ENCODE measurements at places on chromosomes 16 and 17. TPM values are rescaled to one million over a fixed set of nuclear protein-coding genes. Genes with fewer than 3 reads are reported as not detected.

KRTAP4-5 gene
- total RNA-seq: not detected

GRCh38 chr17:43126911-43127290 is 1.7 kb upstream of the BRCA1 start:
- DNase-seq: no peak

GRCh38 chr16:512802-513201 is 14.7 kb upstream of the CAPN15 start:
- DNase-seq: no peak

DNA sequence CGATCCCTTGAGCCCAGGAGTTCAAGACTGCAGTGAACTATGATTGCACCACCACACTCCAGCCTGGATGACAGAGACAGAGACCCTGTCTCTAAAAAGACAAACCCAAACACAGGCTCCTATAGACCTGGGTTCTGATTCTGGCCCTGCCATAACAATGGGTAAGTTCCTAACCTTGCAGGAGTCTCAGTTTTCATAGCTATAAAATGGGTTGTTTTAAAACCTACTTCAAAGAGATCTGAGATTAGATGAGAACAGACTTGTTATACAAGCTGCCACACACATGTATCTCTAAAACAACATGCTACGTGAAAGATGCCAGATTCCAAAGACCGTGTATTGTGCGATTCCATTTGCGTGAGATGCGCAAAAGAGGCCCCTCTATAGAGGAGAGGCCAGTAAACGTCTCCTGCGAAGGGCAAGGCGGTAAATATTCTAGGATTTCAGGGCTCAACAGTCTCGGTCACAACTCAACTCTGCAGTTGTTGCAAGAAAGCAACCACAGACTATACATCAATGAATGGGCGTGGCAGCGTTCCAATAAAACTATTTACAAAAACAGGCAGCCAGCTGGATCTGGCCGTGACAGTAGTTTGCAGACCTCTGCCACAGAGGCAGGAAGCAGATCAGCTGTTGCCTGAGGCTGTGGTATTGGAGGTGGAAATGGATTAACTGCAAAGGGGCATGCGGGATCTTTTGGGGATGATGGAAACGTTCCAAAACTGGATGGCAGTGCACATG is 5.9 kb downstream of the CORO7 start:
- DNase-seq: peak; percentile 60

DNA sequence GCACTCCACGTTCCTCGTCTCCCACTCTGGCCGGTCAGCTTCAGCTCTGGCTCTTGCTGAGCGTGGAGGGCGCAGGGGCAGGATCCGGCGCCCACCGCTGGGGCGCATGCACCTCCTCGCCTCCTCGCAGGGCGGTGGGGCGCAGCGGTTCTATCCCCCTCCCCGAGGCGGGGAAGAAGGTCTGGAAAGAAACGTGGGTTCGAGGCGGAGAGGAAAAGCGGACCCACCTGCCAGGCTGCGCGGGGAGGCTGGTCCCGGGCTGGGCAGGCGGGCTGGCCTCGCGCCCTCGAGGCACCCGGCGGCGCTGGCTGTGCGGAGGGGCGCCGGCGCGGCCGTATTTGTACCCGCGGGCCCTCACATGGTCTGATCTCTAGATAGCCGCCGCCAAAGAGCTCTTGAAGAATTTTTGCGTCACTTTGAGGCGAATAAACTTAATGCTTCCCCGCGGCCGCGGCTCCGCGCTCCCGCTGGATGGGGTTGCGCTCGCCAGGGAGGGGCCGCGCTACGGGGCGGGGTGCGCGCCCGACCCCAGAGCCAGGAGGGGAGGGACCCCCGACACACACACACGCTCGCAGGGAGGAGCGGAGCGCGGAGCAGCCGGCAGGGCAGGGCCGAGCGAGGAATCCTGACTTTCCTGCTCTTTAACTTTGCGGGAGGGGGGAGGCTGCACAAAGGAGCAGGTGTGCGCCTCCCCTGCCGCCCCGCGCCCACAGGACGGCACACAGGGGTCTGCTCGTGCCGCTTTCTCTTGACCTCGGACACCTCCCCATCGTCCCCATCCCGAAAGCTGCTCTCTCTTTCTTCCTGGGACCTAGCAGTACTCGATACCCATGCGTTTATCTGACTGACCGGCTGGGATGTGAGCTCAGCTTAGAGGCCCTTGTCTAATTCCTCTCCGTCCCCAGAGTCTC is at the start of gene SLC6A4:
SLC6A4 (minus strand) TSS at position 312 of the 911 bp plus-strand sequence. CDS start 13,739 bp downstream, outside the sequence.
- no peak for DNase-seq

DNA sequence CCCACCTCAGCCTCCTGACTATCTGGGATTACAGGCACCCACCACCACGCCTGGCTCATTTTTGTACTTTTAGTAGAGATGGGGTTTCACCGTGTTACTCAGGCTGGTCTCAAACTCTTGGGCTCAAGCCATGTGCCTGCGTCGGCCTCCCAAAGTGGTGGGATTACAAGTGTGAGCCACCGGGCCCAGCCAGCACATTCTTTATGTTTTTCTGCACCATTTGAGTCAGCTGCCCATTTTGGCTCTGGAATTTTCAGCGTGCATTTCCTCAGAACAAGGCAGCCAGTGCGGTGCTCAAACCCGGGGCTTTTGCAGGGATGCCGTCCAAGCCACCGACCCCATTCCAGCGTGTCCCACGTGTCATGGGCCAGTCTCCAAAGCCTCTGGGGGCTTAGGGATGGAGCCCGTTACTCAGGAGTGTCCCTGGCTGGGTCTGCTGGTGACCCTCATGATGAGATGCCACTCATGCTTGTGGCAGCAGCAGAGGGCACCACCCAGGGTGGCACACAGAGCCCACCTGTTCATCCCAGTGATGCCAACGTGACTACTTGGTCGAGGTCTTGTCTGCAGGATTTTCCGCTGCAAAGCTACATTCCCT is 3.7 kb upstream of the RAB40C start:
- no peak for DNase-seq

- DNase-seq: no peak
Measured at GRCh38 chr17:73282629-73283028, 20.9 kb upstream of the CPSF4L start.
